ENCODE measurements at places on chromosomes 12 and 14.

- peak; percentile 82 for DNase-seq
Observed at GRCh38 chr14:63996625-63997220, 143.9 kb downstream of the SYNE2 start.

DNA sequence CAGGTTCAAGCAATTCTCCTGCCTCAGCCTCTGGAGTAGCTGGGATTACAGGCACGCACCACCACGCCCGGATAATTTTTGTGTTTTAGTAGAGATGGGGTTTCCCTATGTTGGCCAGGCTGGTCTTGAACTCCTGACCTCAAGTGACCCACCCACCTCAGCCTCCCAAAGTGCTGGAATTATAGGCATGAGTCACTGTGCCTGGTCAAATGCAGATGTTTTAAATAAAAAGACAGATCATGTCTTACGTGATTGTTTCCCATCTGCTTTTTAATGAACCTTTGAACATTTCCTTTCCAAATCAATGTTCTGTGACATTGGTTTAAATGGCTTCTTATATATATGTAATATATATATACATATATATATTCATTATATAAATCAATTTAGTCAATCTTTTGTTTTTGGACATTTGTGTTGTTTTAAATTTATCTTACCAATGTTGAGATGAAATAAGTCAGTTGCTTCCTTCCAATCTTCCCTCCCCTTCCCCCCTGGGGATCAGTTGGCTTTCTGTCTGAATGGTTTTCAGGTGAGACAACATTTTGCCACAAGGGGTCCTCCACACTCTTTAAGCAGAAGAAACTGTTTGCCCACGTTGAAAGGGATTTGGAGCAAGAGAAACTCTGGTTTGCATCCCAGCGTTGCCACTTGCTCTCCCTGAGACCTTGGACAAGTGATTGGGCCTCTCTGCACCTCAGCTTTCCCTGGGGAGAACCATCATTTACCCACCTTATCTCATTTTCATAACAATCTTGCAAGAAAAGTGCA, 47.6 kb upstream of the RBM19 start:
- DNase-seq, result peak; percentile 4

- peak; percentile 15 for DNase-seq
Observed at GRCh38 chr12:50992819-50993218, 33.4 kb downstream of the SLC11A2 start.

DNA sequence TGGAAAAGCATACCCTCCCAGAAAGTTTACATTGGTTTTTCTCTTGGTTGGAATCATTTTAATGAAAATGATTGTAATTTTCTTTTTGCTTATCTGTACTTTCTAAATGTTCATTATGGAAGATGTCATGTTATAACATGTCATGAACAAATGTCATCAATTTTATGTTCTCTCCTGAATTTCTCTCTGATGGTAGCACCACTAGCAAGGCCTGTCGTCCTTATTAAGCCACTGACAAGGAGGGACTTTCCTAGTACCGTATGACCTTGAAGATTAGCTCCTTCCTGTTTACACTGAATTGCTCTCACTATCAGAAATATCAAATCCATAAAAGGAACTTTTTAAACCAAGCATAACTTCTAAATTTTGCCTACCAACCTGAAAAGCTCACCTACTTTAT, 99.0 kb downstream of the ESR2 start:
- no peak for DNase-seq

GRCh38 chr12:106865683-106866082, 90.0 kb upstream of the TMEM263 start:
- no peak for DNase-seq

- no peak for DNase-seq
Observed at GRCh38 chr14:56889705-56890104, 79.4 kb upstream of the OTX2 start.

- DNase-seq, result no peak
Observed at GRCh38 chr12:83168751-83169150, 482.0 kb downstream of the TMTC2 start.

DNA sequence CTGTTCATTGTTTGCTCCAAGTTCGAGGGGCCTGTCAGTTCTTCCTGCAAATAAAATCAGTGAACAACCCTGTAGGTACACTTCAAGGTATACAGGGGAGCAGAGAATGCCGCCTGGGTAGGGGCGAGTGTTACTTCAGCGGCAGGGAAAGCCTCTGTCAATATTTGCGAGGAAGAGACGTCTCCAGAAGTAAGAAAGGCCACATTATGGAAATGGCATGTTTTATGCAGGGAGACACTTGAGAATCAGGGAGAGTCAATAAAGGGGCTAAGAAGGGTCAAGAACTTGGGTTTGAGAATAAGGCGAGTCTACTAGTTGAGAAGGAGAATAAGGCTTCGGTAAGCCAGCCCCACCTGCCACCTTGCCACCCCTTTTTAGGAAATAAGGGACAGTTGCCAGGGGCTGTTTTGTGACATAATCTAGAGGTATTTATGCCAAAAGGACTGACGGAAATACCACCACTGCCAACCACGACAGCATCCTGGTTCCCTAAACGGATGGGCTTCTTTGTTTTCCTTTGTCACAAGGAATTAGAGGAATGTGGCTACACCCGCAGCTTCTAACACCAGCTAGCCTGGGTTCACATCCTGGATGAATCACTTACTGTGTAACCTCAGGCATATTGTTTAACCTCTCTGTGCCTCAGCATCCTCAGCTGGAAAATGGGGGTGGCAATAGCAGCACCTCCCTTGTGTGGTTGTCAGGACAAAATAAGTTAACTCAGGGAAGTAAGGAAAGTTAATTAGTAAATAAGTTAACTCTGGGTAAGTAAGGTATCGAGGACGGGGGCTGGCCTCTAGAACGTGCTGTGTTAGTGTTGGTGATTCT, 67.7 kb downstream of the EID3 start:
- peak; percentile 91 for DNase-seq

GRCh38 chr14:57495416-57495815, 1.8 kb upstream of the CCDC198 start:
- no peak for DNase-seq

GRCh38 chr14:51630987-51631386, 20.7 kb upstream of the FRMD6 start:
- DNase-seq, result no peak

DNA sequence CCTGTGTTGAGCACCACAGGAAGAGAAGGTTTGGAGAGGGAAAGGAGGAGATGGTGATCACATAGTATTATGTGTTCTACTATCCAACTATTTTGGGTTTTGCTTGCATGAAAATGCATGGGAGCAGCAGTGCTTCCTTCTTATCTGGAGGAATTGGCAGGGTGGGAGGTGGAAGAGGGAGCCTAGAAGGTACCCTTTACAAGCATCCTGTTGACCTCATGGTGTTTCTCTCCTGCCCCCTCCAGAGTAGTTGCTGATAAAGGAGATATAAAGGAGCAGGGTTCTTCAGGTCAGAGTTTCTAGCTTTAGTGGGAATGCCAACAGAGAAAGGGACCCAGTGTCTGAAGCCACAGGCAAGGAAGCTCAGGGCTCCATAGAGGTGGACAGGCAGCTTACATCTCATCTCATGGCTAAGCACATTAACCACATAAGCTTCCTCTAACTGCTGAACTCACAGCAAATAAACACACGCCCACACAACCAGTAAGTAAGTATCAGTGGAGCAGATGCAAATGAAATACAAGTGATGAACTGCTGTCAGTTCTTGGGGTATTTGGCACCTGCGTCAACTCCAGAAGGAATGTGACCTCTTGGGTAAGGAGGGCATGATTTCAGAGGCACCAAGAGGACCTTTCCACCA, 174.2 kb upstream of the SLC38A2 start:
- DNase-seq, result no peak

DNA sequence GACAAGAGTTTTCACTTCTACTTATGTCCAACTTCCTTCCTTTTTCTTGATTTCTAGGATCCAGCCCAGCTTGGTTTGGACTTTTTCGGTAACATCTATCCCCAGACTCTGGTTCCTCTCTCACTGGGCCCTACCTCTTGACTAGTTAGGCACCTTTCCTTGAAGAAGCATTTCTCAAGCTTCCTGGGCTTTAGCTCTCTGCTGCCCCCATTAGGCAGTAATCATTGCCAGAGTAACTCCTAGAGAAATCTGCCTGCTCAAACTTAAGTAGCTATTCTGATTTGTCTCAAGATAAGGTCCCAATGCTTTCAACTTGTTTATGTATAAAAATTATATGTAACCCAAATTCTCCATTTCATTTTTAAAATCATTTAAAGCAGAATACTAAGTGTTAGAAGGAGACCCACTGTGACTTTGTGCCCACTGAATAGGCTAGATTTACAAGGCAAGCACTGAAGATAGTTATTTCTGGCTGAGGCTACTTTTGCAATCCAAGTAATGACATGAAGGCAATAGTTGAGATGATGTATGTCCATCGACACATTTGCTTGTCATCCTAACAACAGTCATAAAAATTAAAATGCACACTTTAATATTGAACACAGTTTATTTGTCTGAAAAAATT, 275.0 kb upstream of the G2E3 start:
- DNase-seq, result peak; percentile 32

GRCh38 chr12:57157588-57158173, 10.3 kb upstream of the LRP1-AS start:
- no peak for DNase-seq

DNA sequence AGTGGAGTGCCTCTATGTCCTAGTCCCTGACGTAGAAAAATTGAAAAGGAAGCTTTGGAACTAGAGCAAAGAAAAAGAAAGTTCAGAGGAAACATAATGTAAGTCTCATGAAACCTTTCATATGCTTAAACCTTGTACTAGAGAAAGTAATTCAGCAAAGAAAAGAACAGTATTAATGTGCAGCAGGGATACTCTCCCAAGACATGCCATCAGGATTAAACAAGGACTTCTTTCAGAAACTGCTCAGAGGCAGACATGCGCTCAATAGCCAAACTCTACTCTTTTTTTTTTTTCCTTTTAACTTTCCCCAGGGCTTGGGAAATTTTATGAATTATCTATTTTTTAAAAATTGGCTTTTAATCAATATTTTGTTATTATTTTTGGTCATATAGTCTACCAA, 7.1 kb upstream of the ASB8 start:
- DNase-seq, result no peak

DNA sequence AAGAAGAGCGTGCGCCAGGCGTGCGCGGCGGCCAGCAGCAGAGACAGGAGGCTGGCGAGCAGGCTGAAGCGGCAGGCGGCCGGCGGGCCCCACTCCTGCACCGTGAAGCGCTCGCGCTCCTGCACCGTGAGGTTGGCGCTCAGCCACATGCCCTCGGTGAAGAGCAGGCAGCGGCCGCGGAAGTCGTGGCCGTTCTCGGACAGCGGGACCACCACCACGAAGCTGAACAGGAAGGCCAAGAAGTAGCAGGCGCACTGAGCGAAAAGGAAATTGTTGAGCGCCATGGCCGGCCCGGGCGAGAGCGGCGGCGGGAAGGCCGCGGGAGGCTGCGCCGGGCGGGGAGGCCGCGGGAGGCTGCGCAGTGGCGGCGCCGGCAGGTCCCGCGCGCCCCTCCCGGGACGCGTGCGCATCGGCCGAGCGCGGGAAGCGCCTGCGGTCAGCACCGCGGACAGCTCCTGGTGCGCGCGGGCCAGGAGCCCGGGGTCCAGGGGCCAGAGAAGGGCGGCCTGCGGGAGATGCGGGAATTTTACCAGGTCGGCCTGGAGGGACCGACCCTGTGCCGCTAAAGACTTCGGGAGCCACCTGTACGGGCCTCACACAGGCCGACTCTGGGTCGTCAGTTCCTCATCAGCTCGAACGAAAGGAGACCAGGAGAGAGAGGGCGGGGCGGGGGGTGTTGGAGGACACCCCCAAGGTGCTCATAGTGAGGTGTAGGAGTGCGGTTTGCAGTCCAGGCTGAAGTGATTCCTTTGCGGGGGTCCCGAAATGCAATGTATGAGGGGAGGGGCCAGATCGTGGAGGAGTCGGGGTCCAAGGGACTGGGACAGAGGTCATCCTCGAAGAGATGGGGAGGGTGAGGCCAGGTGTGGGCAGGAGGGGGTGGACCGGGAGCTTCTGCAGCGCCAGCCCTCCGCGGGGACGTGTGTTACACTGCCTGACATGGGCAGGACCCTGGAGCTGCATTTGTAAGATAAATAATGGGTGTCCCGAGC, at the start of gene TMEM179:
Gene TMEM179, minus strand, starts transcription at position 315 of the 992 bp plus-strand sequence. Its CDS starts 31 bp downstream, at position 284.
- DNase-seq, result peak; percentile 32

GRCh38 chr14:71478542-71478941, 453.7 kb upstream of the RGS6 start:
- DNase-seq, result peak; percentile 46

GRCh38 chr12:120079411-120080400, 36.8 kb downstream of the RAB35 start:
- DNase-seq, result no peak

DNA sequence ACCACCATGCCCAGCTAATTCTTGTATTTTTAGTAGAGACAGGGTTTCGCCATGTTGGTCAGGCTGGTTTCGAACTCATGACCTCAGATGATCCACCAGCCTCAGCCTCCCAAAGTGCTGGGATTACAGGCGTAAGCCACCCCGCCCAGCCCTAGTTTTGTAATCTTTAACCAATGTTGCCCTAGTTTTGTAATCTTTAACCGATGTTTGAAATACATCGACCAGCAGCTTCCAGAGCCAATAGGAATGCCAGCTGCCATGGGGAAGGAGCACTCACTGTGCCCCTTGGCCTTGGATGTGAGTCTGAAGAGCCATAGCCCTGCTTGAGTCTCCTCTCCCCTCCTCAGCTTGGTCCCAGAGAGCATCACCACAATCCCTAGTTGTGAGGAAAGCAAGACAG, 209.3 kb upstream of the RGS6 start:
- DNase-seq, result no peak

- no peak for DNase-seq
Observed at GRCh38 chr12:80443974-80444666, at the start of gene PTPRQ. Gene PTPRQ, plus strand, starts transcription at chr12:80444235. Its CDS starts 111 bp downstream, at chr12:80444346.

- no peak for DNase-seq
Observed at GRCh38 chr12:25570418-25570817, 17.3 kb upstream of the LMNTD1 start.

- no peak for DNase-seq
Observed at GRCh38 chr12:123961585-123962345, 10.9 kb downstream of the CCDC92 start.

GRCh38 chr12:103128862-103129501, 171.5 kb downstream of the ASCL1 start:
- no peak for DNase-seq

DNA sequence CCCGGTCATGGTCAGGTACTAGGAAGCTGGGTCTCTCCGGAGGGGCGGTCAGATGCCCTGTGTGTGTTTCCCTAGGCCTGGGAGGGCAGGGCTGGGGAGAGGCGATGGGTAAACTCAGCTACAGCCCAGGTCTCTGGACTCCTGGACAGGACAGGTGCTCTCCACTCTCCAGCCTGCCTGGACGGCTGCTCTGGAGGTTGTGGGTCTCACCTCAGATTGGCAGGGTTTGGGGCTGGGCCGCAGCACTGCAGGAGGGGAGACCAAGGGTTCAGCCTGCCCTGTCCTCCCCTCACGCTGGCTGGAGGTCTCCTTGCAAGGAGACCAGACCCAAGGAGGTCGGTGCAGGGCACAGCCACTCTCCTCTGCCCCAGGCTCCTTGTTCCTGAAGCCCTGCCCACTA, 7.8 kb downstream of the KRT80 start:
- DNase-seq, result no peak

Measured in fibroblast of skin of back (primary cell).